Activated CD4-positive, alpha-beta memory T cell treated with anti-CD3 and anti-CD28 coated beads, Interleukin-2, amount 10 ng/mL, durations not matched to agents 7 days and 5 days (primary cell): ENCODE measurements at places on chromosomes 12 and 14. TPM values are rescaled to one million over a fixed set of nuclear protein-coding genes. Genes with fewer than 3 reads are reported as not detected.
A peak's percentile ranks its signal among the peaks of the same experiment; 100 is the strongest.

The CCDC196 gene
- total RNA-seq = not detected

- H3K27ac ChIP-seq = no peak overlapping the region
- no peaks in the 10 kb centered on the region for H3K27me3 ChIP-seq
- DNase-seq = no peak
- no peak overlapping the region for H3K4me3 ChIP-seq
- H3K36me3 ChIP-seq = no peaks in the 10 kb centered on the region
- no peaks in the 10 kb centered on the region for H3K4me1 ChIP-seq
Observed at GRCh38 chr12:11446372-11446771, 51.0 kb upstream of the PRB2 start.

- DNase-seq = no peak
- no peak overlapping the region for H3K27ac ChIP-seq
- peaks cover 21% of the 10 kb centered on the region for H3K4me1 ChIP-seq
- H3K36me3 ChIP-seq = peaks cover 9% of the 10 kb centered on the region
Observed at GRCh38 chr12:6639151-6639801, 3.5 kb upstream of the LPAR5 start.

GRCh38 chr12:130013771-130014484 lies 110.1 kb upstream of the TMEM132D start:
- no peak overlapping the region for H3K4me3 ChIP-seq
- no peak overlapping the region for H3K27ac ChIP-seq
- no peaks in the 10 kb centered on the region for H3K27me3 ChIP-seq
- peak; percentile 28 for DNase-seq
- no peaks in the 10 kb centered on the region for H3K36me3 ChIP-seq

DNA sequence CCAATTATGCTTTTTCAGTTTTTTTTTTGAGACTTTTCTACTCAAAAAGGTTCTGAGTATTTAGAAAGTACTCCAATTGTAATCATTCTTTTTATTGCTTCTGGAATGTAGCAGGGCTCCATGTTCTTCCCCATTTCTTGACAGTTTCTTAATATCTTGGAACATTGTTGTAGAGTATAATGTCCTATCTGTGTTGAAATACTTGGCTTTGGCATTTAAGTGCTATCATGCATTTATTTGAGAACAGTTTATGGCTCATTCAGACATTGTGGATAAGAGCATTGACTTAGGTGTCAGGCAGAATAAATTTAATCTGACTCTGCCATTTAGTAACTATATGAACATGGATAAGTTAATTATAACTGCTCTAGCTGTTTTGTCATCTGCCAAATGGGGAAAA lies 28.3 kb downstream of the ADIPOR2 start:
- no peak overlapping the region for H3K4me3 ChIP-seq

- DNase-seq = no peak
- no peak overlapping the region for H3K4me3 ChIP-seq
- H3K4me1 ChIP-seq = no peaks in the 10 kb centered on the region
- H3K27ac ChIP-seq = no peak overlapping the region
- H3K36me3 ChIP-seq = no peaks in the 10 kb centered on the region
Observed at GRCh38 chr12:127342861-127343260, 924.1 kb upstream of the TMEM132C start.

DNA sequence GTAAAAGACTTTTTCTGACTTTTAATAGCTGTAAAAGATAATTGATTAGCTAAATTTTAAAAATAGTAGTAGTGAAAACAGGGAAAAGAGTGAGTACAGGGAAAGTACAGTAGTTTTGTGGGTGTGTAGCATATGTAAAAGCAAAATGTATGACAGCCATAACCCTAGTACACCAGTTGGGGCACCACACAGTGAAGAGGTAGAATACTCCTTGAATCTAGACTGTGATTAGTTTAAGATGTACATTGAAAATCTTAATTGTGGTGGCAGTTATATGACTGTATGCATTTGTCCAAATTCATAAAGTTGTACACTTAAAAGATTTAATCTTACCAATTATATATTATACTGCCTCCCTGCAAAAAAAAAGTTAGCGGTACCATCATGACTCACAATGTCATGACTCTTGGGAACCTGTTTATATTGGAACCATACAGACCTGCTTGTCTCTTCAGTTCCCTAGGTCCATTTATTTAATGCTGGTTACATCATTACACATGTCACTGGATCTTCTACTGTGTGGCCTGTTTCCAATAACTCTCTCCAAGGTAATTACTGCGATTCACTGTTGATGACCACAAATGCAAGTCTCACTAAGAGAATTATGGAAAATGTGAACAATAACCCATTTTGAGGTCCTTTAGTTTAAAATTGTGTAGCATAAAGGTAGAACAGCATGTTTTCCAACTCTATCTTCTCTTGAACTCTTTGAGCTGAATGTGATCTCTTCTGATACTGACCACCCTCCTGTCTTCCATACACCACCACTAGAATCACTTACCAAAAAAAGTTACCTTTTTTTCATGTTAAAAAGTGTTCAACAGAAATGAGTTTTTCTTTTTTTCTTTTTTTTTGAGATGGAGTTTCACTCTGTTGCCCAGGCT lies 264.2 kb upstream of the AMIGO2 start:
- no peak overlapping the region for H3K27ac ChIP-seq
- no peak overlapping the region for H3K4me3 ChIP-seq
- H3K27me3 ChIP-seq = no peaks in the 10 kb centered on the region

DNA sequence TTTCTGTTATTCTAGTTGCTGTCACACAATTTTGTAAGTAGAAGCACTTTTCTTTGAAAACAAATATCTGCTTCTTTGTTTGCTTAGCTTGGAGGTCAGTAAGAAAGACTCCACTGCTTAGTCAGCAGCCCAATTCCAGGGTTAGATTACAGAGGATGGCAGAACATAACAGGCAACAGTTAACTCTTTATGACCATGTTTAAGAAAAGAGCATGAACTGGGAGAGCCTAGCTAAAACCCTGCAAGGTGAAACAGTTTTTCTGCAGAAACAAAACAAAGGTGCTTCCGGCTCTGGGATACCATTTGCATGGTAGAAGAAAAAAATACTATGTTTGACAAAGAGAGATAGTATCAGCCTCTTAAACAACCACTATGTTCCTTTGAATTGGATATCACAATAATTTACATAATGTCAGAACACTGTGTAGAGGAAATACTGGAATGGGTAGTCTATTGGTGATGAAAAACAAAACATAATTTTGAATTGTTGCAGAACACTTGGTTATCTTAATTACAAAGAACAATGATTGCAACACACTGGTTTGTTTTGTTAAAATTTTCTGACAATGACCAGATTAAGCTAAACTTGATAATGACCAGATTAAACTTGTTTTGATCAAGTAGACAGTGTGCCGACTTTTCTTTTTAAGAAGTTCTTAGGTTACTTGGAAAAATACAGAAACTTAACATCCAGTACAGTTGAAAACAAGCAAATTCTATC lies 22.4 kb upstream of the PPM1H start:
- no peak overlapping the region for H3K4me3 ChIP-seq
- no peak for DNase-seq
- H3K27me3 ChIP-seq = peaks cover 2% of the 10 kb centered on the region
- H3K36me3 ChIP-seq = no peaks in the 10 kb centered on the region

DNA sequence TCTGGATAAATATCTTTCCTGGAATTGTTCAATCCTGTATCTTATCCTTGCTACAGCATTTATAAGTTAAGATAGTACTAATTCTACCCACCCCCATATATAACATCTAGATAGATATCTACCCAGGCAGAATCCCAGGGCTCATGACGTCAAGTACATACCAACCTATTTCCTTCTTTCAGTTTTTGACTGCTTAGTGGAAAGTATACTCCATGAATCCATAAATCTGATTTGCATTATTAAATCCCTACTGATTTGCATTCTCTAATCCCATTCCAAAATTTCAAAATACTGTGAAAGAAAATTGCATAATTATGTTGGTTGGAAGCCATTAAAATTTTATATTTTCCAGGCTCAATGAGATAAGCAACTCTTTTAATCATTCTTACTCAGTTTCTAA lies 111.7 kb downstream of the KITLG start:
- H3K36me3 ChIP-seq = no peaks in the 10 kb centered on the region
- H3K27ac ChIP-seq = no peak overlapping the region
- no peak overlapping the region for H3K4me3 ChIP-seq
- H3K4me1 ChIP-seq = no peaks in the 10 kb centered on the region
